DND-41 (cell line): ENCODE measurements at places on chromosomes 1 and 21.

DNA sequence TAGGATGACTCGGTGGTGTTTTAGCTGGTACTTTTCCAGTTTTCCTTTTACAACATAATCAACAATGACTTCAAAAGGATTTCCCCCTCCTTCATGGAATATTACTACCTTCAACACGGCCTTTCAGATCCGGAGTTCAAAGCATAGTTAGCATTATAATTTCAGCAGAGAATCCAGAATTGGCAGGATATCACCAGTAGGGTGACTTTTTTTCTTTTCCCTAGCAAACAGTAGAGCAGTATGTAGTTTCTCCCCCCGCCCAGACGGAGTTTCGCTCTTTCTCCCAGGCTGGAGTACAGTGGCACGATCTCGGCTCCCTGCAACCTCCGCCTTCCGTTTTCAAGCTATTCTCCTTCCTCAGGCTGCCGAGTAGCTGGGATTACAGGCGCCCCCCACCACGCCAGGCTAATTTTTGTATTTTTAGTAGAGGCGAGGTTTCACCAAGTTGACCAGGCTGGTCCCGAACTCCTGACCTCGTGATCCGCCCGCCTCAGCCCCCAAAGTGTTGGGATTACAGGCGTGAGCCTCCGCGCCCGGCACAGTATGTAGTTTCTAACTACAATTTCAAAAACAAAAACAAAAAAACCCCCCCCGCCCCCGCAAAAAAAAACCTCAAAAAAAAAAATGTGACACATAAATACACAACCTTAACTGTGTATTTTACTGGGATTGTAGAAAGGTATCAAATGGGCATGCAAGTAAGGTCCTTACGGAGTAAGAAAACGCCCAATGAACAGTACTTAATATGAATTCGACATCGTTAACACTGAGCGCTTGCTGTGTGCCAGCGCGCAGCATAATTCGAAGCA, 1.5 kb upstream of the COX20 start:
- DNase-seq = peak; percentile 71

DNA sequence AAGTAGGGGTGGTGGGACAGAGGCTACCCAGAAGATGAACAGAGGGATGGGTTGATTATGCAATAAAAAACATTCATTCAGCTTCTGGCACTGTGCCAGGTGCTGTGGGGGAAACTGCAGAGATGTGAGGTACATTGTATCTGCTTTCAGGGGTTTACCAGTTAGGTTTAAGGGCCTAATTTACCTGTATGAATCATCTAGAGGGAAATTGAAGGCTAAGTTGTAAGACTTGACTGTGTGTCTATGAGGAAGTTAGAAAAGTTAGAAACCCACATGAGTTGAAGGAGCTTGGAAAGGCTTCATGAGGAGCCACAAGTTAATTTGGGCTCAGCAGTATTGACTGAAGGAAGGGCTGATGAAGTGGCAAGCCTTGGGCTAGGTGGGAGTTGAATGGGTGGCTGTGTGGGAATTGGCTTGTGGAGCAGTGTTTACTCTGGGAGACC, 36.7 kb upstream of the APOBEC4 start:
- DNase-seq = no peak

GRCh38 chr1:233081735-233082134, 131.3 kb downstream of the NTPCR start:
- no peak for DNase-seq

DNA sequence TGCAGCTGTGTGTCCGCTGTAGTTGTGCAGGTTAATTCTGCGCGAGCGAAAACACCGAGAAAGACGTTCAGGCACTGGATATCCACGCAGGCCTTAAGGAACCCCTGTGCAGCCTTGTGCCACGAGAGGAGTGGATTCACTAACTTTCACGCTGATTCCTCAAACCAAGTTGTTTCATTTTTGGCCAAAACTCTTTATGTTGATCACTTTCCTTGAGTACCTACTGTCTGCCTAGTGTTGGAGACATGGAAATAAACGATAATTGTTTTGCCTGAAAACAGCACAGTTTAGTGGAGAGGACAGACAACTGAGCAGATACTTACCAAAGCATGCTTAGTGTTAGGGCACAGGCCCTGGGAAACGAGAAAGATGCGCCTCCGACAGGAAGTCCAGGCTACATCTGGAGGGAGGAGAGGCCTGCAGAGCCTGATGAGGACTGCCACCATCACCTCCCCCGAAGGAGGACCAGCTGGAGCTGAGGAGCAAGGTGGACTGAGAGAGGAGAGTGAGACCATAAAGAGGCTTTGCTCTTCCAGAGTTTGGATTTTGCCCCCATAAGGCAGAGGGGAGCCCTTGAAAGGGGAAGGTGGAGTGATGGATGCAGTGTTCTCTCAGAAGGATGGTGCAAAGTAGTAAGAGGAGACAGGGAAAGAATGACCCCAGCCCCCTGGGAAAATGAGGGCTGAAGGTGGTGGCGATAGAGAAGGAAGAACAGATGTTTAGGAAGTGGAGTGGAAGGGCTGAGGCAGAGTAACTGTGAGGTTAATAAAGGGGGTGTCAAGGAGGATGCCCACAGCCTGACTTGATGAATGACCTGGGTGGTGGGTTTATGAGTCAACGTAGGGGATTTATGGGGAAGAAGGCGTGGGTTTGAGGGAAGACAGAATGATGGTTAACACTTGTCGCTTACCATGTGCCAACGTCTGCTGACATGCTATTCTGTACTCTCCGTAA, 956 bp upstream of the SCAF4 start:
- peak; percentile 57 for DNase-seq

DNA sequence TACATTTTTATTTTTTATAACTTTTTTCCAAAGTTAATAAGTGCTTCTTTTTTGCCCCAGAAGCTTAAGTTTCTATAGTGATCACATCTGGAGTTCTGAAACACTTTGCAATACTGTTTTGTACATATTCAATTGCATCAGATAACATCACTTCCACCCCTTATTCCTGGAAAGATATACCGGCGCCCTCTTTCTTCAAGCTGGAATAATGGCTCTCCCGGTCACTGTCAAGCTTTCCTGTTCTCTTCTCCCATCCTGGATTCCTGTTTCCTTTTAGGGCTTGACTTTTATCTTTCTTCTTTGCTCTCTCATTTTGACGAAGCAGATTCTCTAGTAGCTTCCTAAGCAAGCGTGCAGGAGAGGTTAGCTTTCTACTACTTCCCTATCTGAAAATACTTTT, 1866.8 kb downstream of the MRPL39 start:
- DNase-seq = no peak

GRCh38 chr1:62307895-62308492, 11.2 kb downstream of the KANK4 start:
- no peak for DNase-seq

- no peak for DNase-seq
Observed at GRCh38 chr1:51313961-51314777, 16.2 kb downstream of the TTC39A start.

DNA sequence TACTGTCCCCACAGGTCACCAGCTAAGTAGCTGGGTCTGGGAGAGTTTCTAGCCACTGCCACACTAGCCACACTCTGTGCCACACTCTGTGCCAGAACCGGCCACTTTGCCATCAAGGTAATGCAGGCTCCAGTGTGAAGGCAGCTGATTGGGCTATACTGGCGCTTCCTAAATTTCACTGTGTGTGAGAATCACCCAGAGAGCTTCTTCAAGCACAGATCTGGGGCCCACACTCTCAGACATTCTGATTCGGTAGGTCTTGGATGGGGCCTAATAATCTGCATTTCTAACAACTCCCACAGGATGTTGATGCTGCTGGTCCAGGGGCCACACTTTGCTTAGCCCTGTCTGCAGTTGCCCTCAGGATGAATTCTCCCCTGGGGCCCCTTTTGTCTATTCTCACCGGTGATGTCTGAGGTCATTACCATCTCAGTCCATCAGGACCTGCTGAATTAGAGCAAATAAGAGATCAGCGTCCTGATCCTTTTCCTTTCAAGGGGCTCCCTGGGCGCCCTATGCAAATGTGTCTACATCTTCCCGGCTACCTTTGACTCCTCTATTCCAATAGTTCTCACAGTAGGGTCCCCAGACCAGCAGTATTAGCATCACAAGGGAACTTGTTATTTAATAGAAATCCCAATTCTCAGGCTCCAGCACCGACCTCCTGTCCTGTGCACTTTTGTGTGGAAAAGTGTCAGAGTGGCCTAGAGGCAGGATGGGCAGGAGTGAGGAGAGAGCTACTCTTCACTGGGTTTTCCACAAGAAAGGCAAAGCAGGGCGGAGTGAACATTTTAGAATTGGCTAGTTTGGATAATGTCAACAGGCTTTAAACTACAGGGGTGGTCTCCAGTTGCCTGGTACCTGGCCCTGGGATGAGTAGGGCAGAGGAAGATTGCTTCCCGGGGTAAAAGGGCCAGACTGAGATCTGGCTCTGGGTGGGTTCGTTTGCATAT, 24.7 kb upstream of the LRRN2 start:
- DNase-seq = no peak

- DNase-seq = no peak
Observed at GRCh38 chr1:166703726-166704462, 135.4 kb upstream of the POGK start.

GRCh38 chr1:212109728-212110127, 74.2 kb downstream of the DTL start:
- no peak for DNase-seq

DNA sequence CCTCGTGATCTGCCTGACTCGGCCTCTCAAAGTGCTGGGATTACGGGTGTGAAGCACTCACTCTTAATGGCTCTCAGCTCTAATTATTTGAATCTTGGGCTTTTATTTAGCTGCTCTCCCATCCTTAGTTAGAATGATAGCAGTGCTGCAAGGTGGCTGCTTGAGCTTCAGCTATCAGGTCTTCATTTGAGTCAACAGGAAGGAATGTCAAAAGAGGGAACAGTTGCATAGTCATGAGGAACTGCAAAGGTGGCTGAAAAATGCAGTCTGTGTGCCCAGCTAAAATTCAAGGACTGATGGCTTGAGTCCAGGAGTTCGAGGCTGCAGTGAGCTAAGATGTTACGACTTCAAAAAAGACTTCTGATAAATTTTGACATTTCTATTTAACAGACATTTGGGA, 55.6 kb downstream of the UCK2 start:
- DNase-seq = no peak

DNA sequence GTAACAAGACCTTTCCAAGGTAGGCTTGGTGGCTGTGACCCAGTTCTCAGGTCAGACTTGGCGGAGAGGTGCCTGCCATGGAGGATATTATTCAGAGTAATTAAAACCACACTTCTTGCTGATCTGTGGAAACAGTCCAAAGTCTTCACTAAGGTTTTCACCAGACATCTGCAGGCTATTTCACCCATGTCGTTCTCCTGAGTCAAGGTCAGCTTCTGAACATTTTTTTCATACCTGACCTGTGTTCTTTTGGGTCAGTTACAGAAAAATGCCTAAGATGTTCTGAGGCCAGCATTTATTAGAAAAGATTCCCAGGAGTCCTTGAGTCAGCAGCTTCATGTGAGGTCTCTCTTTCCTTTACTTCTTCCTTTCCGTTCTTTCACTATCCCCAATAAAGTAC, 54.9 kb downstream of the RGL1 start:
- DNase-seq = no peak

- no peak for DNase-seq
Observed at GRCh38 chr1:4253935-4254334, 353.9 kb upstream of the C1orf174 start.

GRCh38 chr1:204072931-204073836, at the start of gene SOX13:
SOX13 (plus strand) TSS chr1:204073115; CDS start chr1:204112916, 39,801 bp downstream.
- no peak for DNase-seq

DNA sequence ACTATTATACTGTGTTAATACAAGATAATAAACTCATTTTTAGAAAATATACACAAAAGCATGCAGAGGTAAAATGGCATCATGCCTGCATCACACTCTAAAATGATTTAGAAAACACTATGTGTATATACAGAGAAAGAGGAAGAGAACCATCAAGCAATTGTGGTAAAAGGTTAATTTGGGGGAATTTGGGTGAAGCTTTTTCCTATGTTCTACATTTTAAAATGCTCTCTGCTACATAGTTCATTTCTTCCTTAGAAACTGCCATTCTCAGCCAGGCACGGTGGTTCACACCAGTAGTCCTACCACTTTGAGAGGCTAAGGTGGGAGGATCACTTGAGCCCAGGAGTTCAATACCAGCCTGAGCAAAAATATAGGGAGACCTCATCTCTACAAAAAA, 44.1 kb downstream of the GON4L start:
- DNase-seq = no peak

DNA sequence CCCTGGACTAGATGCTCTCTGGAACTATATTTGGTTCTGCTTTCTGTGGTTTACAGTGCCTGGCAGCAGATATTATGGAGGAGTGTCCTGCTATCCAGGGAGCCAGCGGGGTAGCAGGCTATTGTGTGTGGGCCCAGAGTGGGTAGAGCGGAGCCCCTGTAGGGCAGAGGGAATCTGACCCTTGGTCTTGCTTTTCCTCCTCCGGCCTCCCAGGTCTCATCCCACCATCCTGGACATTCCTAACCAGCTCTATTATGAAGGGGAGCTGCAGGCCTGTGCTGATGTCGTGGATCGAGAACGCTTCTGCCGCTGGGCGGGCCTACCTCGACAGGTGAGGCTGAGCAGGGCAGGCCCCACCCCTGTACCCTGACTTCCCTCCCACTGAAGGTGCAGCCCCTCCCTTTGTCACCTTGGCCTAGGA, 9.1 kb downstream of the RHOC start:
- DNase-seq = no peak

DNA sequence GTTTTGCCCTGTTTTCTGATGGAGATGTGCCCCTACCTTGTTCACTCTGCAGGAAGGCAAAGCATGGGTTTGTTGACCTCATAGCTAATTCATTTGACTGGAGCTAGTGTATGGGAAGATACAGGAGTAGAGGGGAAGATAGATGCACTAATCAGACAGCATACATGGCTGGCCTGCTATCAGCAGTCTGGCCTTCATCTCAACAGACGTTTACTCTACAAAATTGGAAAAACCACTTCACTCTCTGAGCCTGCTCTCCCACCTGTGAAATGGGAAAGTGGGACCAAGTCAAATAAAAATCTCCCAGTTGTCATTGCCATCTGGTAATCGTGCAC, 235.2 kb upstream of the RAB4A start:
- DNase-seq = no peak
